Stimulated activated CD4-positive, alpha-beta T cell treated with anti-CD3 and anti-CD28 coated beads, Interleukin-12 subunit alpha, Interleukin-12 subunit beta, amount 100 ng/mL, for 4 hours (primary cell): ENCODE measurements at places on chromosomes 6 and 20.

- DNase-seq, result no peak
These were observed 16.4 kb upstream of the UQCC2 start for GRCh38 chr6:33727932-33728331.

- no peak for DNase-seq
These were observed 800.6 kb upstream of the MAP3K7 start for GRCh38 chr6:91387290-91388059.

DNA sequence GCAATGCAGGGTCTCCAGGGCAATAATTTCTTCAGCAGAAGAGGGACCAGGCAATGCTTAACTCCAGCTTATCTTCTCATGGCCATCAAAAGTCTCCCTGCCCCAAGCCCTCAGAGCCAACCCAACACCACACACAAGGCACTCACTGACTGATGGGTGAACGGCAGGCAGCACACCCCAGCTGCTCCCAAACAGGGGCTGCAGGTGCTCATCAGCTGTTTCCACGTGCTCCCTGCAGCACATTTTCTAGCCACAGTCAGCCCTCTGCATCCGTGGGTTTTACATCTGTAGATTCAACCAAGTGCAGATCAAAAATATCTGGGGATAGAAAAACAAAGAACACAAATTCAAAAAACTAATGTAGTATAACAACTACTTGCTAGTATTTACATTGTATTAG, 4.0 kb upstream of the GABRR1 start:
- DNase-seq, result no peak

DNA sequence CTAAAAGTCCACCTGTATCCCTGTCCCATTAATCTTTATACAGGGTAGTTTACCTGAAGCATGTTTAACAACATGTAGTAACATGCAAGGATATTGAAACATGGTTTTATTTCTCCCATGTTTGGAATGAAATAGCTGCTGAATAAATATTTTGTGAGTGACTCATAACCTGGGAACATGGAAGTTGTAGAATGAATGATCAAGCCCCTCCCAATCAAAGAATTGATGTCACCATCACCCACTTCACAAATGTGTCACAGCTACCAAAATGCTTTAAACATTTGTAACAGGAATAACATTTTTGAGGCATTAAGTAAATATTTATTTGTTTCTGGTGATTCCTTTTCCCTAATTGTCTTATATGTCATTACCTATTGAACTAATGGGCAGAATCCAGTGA, 58.9 kb upstream of the TNFAIP3 start:
- DNase-seq, result no peak

GRCh38 chr6:124022641-124023040, 219.0 kb downstream of the NKAIN2 start:
- no peak for DNase-seq

GRCh38 chr6:4336778-4337442, 201.5 kb upstream of the ECI2 start:
- DNase-seq, result no peak

GRCh38 chr6:32442977-32443552, 3.4 kb downstream of the HLA-DRA start:
- no peak for DNase-seq

- no peak for DNase-seq
These were observed 129.3 kb upstream of the CD93 start for GRCh38 chr20:23215344-23215995.

- no peak for DNase-seq
These were observed 117.6 kb upstream of the CCN2 start for GRCh38 chr6:132068766-132069165.

- DNase-seq, result no peak
These were observed 9.3 kb upstream of the RPS6KA2 start for GRCh38 chr6:166636191-166636933.

DNA sequence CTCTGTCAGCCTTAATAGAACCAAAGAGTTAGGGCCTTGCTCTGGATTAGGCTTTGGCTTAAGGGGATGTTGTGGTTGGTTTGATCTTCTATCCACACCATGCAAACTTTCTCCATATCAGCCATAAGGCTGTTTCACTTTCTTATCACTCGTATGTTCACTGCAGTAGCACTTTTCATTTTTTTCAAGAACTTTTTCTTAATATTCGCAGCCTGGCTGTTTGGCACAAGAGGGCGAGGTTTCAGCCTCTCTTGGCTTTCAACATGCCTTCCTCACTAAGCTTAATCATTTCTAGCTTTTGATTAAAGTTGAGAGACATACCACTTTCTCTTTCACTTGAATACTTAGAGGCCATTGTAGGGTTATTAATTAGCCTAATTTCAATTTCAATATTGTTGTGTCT, 193.1 kb downstream of the NRN1 start:
- DNase-seq, result no peak

- no peak for DNase-seq
These were observed 38.7 kb downstream of the RGS17 start for GRCh38 chr6:153092082-153093013.

GRCh38 chr6:159788753-159789376, 537 bp downstream of the TCP1 start:
- peak; percentile 13 for DNase-seq

GRCh38 chr6:66336176-66336575, 629.1 kb upstream of the EYS start:
- DNase-seq, result no peak

GRCh38 chr6:116568111-116568510, 3.2 kb upstream of the RWDD1 start:
- no peak for DNase-seq

DNA sequence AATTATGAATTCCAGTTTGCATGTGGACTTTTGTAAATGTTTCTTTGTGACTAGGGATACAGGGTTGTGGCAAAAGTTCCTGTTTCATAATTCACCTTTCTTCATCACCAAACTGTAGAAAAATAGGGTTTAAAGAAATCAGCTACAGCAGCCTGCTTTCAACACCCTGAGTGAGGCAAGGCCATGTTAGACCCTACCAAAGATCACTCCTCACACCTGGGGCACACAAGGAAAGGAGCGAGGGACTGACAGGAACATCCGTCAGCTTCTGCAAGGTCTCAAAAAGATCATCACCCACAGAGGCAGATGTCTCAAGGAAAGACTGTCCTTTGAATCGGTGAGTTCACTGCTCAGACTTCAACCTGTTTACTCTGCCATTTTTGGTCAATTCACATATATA, 10.5 kb upstream of the STX11 start:
- no peak for DNase-seq

DNA sequence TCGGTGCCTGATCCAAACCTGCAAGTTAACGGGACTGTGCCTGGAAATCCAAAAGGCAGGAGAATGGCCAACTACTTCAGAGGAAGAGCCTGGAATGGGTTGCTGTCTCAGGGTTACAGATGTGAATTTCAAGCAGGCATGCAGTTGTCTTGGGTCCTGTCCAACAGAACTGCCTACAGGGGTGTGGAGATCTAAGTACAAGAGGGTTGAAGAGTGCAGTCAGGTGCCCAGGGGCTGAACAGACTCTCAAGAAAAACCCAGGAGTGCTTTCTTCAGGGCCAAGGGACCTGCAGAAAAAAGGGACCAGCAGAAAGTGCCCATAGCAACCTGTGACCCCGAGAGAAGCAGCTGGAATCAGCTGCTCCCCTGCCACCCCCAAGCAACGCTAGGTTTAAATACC, 71.0 kb downstream of the PREP start:
- no peak for DNase-seq

GRCh38 chr6:12348530-12349511, 58.7 kb downstream of the EDN1 start:
- DNase-seq, result no peak

DNA sequence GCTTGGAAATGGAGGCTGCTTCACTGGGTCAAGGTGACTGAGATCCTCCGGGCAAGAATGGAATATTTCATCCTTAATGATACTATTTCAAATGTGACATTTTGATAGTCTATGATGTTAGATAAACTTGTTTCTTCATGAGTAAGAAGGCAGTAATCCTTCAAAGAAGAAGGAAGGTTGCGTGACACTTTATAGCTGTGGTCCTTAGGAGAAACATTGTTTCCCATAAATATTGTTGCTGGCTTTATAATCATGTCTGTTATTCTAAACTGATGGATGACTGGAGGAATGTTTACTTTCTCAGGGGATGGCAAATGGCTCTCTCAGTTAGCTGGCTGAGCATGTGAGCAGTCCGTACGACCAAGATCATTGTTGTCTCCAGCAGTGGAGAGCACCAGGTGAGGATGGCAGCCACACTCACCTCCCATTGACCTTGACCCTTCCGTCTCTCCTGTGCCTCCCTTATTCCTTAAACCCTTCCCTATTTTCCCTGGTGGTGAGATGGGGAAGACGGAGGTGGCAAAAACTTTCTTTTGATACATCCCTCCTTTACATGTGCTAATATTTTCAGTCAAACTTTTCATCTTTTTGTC, 171.2 kb upstream of the OLIG3 start:
- DNase-seq, result no peak

DNA sequence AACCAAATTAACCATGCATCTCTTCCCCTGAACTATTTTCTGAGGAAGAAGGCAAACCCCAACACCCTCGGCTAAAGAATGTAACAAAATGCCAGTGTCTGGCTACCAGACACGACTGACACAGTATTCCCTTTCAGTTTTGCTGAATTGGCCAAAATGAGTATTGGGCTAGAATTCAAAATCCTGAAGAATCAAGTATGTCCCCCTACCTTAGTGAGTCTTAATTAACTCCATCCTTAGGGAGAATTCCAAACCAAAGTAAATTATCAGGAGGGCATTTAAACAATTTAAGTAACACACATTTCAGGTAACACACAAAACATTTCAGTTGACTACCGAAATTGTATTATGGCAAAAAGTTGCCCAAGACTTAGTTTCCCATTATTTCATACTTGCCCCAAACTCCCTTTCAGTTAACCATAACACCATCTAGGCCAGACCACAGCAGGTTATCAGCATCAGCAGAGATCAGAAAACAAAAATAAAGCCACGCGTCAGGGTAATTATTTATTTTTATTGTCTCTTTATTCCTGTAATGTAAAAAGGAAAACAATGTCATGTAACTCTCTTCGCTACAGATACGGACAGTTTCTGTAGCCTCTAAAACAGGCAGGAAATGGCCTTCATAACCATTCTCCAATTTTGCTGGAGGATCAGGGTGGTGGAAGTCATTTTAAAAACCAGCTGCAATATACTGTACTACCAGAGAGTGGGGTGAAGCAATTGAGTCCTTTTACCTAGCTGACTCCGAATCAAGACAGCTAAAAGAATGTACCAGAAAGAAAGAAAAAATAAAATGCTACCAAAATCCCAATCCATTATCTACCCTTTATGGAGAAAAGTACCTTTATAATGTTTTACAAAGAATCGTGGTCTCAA, 1.9 kb downstream of the SNX5 start:
- no peak for DNase-seq

- DNase-seq, result no peak
These were observed 5.5 kb upstream of the TAAR1 start for GRCh38 chr6:132664309-132665034.

DNA sequence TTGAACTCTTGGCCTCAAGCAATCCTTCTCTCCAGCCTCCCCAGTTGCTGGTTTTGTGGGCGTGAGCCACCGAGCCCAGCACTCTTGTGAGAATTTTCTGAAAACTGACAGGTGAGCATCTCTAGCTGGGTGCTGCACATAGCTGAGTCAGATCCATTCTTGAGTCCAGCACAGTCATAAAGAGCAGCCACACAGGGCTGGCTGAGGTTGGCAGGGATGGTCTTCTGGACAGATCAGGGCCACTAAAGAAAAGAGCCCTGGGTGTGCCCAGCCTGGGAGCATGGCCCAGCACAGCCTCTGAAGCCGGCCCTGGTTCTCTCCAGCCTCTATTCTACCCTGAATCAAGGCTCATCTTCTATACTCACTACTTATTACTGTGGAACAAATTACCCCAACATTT, 11.5 kb downstream of the DLGAP4 start:
- no peak for DNase-seq

DNA sequence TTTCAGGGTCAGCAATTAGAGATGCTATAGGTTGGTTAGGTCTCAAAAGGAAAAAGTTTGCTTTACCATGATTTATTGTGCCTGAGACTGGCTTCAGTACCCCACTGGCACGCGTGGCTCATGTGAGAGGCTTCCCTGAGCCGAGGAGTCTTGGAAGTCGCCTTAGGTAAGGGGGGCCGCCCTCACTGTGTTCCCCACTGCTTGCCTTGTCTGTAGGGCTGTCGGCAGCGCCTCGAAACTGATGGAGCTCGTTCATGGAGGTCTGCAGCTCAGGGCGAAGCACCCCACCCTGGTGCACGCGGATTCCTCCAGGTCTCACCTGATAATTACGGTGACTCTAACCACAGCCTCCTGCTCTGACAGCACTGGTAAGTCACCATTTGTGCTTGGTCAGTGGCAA, 39.2 kb downstream of the FRMD1 start:
- DNase-seq, result no peak

DNA sequence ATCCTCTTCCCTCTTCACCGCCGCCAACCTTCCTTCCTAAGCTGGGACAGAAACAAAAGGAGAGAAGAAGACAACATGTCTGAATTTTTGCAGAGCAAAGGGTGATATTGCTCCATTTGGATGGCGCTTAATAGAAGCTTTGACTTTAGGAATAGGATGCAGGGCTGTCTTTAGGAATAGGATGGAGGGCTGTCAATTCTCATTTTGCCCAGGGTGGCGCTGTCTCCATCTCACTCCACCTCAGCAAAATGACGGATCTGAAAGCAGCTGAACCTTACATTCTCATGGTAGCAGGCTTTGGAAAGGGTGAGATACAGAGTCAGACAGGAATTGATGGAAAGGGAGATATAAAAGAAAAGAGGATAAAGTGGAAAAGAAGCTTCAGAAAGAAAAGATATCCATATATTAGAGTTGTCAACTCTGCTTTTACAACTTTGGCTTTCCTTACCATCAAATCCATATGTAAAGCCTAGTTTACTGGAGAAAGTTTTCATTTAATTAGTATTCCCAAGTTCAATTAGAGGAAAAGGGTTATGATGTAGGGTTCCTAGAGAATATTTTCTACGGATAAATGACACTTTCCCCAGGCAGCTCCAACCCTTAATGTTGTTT, 2.4 kb downstream of the MTCL3 start:
- DNase-seq, result peak; percentile 32

DNA sequence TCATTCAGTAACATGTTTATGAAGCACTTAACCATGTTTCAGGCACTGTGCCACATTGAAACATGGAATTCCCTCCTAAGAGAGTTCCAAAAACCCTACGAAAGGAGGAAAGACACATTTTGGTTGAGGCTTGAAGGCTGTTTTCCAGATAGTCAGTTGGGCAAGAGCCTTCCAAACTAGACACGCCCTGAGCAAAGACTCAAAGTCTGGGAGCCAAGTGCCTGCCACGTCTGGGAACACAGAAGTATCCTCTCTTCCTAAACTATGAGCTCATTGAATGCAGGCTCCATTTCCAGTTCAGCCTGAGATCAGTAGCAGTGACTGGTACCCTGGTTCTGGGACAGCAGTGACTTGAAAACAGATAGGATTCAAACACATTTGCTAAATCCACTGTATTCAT, 74.5 kb upstream of the FAM8A1 start:
- no peak for DNase-seq

- no peak for DNase-seq
These were observed 42.6 kb downstream of the DSTN start for GRCh38 chr20:17612287-17612991.

- no peak for DNase-seq
These were observed 57.9 kb downstream of the SAMD5 start for GRCh38 chr6:147566244-147566898.
